Left lung (tissue), 14 donors: ENCODE measurements at places on chromosomes 1 and 21. TPM values are rescaled to one million over a fixed set of nuclear protein-coding genes. Genes with fewer than 3 reads are reported as not detected.

DNA sequence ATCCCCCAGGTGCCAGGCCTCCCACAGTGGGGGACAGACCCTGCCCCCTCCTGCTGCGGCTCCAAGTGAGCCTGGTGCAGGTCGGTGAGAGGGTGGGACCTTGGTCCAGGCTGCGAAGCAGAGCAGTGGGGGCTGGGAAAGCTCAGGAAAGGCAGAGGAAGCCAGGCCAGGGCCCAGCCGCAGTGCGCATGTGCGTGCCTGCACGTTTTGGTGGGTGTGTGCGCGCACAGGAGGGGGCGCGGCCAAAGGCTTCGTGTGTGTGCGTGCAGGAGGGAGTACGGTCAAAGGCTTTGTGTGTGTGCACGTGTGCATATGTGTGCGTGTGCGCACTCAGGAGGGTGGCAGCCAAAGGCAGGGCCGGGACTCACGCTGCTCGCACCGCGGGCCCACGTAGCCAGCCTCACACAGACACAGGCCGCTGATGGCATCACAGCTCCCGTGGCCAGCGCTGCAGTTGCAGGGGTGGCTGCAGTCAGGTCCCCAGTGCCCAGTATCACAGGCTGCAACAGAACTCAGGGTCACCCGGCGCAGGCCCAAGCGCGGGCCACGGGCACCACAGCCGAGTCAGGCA is 45.9 kb downstream of the ARHGEF16 start:
- no peak overlapping the region for H3K27ac ChIP-seq
- H3K4me3 ChIP-seq: no peak overlapping the region
- no peak for DNase-seq
- H3K27me3 ChIP-seq: no peaks in the 10 kb centered on the region
- no peaks in the 10 kb centered on the region for H3K4me1 ChIP-seq
- H3K36me3 ChIP-seq: peaks cover 49% of the 10 kb centered on the region

DNA sequence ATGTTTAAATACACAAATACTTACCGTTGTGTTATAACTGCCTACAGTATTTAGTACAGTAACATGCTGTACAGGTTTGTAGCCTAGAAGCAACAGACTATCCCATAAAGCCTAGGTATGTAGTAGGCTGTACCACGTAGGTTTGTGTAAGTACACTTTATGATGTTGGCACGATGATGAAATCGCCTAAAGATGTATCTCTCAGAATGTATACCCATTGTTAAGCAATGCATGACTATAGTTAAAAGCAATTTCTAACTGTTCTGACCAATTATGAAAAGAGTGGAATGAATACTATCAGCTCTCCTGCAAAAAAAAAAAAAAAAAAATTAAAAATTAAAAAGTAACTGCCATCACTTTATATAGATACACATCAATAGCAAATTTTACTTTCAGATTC is 11.4 kb downstream of the HP1BP3 start:
- no peak for DNase-seq
- no peak overlapping the region for H3K27ac ChIP-seq
- H3K4me3 ChIP-seq: no peak overlapping the region
- no peaks in the 10 kb centered on the region for H3K27me3 ChIP-seq
- no peaks in the 10 kb centered on the region for H3K36me3 ChIP-seq

DNA sequence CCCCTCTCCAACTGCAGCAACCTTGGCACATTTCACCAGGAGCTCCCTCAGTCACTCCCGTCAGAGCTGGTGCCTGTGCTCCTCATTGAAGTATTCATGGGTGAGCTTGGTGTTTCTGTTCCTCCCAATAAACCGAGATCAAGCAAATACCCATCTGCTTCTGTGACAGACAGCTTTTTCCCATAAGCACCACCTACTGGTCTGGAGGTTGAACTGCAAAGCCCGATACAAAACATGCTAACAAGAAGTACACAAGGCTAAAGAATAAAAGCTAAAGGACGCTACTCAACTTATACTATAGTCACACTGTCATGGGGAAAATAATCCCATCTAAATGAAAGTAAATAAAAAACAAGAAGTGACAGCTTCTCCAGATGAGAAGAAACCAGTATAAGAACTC is 111.9 kb upstream of the C21orf91 start:
- no peaks in the 10 kb centered on the region for H3K36me3 ChIP-seq
- DNase-seq: no peak
- no peaks in the 10 kb centered on the region for H3K4me1 ChIP-seq
- H3K4me3 ChIP-seq: no peak overlapping the region
- no peak overlapping the region for H3K27ac ChIP-seq

DNA sequence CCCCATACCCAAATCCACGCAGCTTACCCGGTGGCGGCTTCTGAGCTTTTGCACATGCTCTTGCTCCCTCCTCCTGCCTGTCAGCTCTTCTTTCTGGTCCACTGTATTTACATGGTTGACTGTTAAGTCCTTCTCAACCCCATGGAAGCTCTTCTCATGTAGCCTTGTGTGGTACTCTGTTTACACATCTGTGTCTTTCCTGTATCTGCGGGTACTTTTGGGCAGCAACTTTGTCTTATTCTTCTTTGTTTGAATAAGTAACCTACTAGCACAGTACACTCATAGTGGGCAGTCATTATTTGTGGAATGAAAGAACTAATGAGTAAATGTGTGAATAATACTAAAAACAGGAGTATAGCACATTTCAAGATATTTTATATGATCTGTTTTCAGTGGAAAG is 88.5 kb upstream of the GPR88 start:
- no peaks in the 10 kb centered on the region for H3K36me3 ChIP-seq
- H3K27ac ChIP-seq: no peak overlapping the region
- DNase-seq: no peak
- H3K27me3 ChIP-seq: no peaks in the 10 kb centered on the region

Gene PTGER3
- total RNA-seq: 1.0 TPM
